Kidney (tissue), 22 donors: ENCODE measurements at places on chromosomes 3 and 15. TPM values are rescaled to one million over a fixed set of nuclear protein-coding genes. Genes with fewer than 3 reads are reported as not detected.

DNA sequence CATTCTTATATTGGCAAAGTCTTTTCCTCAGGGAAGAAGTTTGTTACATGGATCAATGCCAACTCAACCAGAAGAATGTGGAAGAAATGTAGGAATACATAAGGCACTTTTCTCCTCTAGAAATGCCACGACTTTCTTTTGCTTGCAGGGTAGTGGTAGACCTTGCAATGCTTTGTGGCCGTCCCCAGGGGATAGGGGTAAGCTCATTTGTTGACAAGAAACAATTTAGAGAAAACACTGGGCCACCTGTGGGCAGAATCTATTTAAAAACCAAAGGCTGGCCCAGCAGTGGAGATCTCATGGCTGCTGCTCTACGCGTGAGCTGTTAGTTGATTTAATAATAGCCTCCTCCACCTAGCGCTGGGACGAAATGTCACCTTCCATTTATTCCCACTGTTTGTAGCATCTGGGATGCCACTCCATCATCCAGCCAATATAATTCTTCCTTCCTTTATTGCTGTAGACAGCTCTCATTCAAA is 64.6 kb upstream of the PFN2 start:
- DNase-seq, result no peak

- DNase-seq, result no peak
Measured at GRCh38 chr3:5846261-5846660, 658.8 kb downstream of the EDEM1 start.

GRCh38 chr3:4827767-4828166 is 151.5 kb upstream of the BHLHE40 start:
- DNase-seq, result no peak

DNA sequence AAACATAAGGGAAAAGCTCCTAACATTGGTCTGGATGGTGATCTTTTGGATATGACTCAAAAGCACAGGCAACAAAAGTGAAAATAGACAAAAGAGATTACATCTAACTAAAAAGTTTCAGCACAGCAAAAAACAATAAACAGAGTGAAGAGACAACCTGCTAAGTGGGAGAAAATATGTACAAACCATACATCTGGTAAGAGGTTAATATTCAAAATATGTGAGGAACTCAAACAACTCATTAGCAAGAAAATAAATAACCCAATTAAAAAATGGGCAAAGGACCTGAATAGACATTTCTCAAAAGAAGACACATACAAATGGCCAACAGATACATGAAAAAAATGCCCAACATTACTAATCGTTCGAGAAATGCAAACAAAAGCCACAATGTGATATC is 19.0 kb upstream of the NR1I2 start:
- DNase-seq, result no peak

DNA sequence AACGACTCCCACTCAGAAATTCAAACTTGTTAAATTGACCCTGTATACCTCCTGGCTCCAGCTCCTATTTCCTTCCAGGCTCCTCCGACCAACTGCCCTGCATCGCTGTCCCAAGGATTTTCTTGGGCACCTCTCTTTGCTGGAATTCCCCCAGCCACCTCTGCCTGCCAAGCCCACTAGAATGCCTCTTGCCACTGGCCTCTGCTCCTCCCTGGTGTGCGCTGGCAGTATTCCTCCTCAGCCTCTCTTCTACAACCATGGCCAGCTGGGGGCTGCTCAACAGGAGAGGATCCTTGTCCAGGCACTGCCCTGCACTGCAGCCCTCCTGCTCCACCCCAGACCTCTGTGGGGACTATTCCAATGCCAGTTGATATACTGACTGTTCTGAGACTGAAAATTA is 7.4 kb downstream of the WNT7A start:
- DNase-seq, result no peak

DNA sequence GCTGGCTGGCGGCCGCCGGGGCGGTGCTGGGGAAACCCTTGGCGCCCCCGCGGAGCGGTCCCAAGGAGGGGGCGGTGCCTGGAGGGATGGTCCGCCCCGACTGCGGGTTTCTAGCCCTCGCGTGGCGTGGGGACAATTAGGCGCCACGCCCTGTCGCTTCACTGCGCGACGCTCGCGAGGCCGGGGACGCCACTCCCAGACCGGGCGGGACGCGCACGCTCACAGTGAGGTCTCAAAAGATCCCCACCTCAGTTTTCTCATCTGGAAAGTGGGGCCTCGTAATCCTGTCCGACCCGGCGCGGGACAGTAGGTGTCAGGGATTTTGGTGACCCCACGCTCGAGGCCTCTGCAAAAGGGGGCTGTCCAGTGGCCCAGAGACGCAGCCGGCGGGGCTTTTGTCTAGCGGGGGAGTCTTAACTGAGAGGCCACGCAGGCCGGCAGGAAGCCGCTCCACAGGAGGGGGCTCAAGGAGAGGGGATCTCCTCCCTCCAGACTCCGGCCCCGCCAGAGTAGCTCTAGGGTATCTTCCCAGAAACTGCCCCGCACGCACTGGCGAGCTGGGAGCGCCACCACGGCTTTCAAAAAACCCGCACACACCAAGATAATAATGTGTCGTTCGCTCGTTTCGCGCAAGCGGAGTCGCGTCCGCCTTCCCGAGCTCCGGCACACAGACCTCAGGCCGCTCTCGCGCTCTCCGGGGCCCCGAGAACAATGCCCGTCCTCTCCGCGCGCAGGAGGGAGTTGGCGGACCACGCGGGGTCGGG is 710 bp upstream of the CLK3 start:
- DNase-seq, result peak; percentile 68

Gene ISL2
- polyA plus RNA-seq, result not detected

DNA sequence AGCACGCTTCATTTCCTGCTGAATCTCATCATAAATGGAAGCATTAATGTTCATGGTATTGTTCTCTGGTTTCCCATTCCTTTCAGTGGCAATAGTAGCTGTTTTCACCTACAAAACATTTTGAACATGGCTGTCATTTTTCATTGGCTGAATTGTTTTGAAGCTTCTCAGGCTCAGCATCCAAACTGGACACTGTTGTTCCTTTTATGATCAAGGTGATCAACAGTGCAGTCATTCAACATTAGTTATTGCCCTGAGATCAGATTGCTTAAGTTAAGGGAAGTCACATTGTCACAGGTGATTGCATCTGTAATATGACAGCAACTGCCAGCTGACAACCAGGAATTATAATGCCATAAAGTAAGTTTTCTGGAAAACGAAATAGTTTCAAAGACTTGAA is 46.9 kb downstream of the SATB1 start:
- no peak for DNase-seq

- peak; percentile 9 for DNase-seq
Measured at GRCh38 chr3:54900838-54901591, 26.8 kb downstream of the LRTM1 start.
